D721Med (cell line): ENCODE measurements at places on chromosomes 6 and 20.

DNA sequence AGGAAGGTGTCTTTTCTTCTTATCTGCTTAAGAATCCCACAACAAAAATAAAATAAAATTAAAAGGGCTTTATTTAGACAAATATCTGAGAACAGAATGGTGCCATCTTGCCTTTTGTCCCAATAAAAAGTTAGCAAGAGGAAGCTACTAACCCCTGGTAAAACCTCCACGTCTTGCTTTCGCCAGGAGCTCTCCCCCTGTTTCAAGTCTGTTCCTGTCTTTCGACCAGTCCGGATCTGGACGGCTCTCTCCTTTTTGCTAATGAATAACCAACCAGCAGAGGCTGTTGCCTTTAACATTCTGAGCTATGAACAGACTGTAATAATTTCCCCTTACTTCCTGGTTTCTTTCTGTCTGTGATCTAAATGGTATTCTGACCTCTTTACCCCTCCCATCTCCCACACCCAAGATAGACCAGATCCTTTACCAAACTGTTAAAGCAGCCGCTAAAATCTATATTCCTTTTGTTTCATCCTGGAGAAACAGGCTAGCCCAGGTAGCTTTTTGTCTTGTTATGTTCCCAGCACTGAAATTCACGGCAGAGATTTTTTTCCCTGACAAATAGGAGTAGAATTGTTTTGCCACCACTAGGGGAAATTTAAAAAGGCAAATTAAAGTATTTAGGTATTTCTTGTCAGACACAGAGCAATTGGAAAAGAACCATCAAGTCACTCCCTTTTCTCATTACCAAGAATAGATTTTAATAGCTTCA, at the start of gene FRK:
TSS of gene FRK (minus strand) at position 320 of the 712 bp plus-strand sequence. CDS start 580 bp downstream, outside the sequence.
- DNase-seq = no peak

- no peak for DNase-seq
Observed at GRCh38 chr6:107032051-107032450, 4.1 kb downstream of the MTRES1 start.

DNA sequence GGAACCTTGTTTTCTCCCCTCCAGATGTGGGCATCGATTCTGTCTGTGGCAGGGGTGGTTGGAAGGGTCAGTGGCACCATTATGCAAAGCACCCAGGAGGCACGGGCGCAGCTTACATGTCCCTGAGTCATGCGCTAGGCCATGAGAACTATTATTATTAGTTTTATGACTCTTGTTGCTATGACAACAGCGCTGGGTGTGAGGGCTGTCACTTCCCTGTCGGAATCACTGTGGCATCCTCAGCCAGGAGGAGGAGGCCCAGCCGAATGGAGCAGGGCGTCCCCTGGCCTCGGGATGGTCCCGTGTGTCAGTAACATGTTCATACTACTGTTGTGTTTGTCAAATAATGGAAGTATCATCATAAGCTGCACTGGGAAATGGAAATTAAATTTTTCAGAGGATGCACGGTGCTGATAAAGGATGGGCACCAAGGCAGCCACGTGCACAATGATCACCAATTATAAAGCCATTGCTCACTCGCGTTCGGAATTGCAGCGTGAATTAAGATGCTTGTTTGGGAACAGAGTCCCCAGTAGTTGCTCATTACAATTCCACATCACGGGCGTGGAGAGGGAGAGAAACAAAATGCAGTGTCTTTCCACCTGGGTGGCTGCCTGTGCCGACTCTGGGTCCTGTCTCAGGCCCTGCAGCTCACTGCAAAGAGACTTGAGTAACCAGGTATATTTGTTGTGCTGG, 247.9 kb downstream of the CDH4 start:
- no peak for DNase-seq

DNA sequence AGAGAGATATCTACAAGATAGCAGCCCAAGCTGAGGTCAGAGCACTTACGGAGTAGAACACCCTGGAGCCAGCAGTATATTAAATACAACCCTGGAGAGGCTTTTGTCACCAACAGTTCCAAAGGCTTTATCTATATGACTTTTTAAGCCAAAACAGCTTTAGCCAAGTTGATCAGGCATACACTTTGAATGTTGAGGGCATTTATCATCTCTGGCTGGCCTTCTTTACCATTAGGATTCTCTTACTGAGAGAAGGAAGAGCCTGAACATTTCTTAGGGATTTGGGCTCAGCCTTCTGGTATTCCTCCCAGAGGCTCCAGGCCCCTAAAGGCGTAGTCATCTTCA, 161.3 kb upstream of the RIMS1 start:
- no peak for DNase-seq

DNA sequence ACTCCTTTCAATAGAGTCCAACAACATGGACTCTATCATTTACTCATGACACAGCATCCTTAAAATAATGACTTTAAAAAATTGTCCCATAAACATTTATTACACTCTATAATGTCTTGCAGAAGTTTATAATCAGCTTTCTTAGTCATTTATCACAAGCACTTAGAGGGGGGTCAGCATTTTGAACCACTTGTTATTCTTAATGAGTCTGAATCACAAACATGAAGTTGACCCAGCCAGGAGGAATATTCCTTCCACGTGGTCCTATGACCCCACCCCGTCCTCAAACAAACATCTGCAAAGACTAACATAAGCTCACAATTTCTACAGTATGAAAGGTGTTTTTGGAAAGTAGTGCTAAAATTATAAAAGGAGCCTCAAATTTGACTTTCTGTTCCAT, 91.1 kb downstream of the MTFR2 start:
- DNase-seq = no peak

DNA sequence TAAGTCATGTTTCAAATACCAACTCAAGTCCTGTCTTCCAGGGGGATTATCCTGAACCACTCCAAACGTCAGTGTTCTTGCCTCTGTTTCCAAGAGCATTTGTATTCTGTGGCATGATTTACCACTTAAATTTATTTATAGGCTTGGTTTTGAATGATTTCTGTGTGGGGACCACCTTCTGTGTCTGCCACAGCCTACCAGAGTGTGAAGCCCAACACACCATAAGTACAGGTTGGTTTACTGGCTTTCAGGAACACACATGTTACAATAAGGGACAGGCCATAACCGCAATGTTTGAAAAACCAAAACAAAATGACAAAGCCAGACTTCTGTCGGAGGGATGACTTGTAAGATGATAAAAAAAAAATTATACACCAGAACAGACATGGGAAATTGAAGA, 56.5 kb upstream of the MAP3K7 start:
- no peak for DNase-seq

DNA sequence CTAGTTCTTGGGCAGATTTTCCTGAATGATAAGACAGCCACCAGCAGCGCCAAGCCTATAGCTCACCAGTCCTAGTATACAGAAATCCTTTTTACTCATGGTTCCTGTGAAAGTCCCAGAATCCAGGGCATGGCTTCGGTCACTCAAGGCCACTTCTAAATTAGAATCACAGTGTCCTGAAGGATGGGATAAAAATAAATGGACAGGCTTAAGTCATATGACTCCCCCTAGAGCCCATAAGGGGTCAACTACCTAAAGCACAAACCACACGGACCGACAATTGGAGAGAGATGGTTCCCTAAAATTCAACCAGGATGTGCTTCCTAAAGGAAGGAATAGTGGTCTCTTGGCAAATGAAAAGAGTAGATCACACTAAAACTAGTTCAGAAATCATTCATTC, 404.1 kb upstream of the PLCB4 start:
- no peak for DNase-seq

- DNase-seq = no peak
Observed at GRCh38 chr6:169970306-169970988, 219.0 kb downstream of the ERMARD start.

- no peak for DNase-seq
Observed at GRCh38 chr20:43821795-43822194, 92.9 kb upstream of the TOX2 start.

- no peak for DNase-seq
Observed at GRCh38 chr6:152750694-152751093, at the start of gene VIP. Gene VIP, plus strand, starts transcription at chr6:152750797. Its CDS starts 1,381 bp downstream, at chr6:152752178.

- DNase-seq = no peak
Observed at GRCh38 chr20:478949-479429, 16.7 kb upstream of the TBC1D20 start.

DNA sequence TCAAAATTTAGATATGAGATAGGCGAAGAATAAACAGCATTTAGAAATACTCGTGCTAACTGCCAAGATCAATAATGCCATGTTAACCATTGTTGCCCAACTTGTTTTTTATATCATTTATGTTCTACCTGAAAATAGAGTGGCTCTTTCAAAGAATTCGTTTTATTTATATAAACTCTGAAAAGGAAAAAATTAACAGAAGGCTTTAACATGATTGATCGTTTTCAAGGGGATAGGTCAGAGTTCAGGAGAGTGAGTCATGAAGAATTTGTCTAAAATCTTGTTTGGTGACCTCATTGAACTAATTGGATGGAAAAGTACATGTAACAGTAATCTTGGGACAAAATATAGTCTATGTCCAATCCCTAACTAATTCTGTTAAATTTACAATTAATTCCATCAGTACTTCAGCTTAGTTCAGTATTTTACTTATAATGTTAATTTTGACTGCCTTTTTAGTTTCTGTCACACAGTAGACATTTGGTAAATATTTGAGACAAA, 11.1 kb upstream of the ELOVL2 start:
- DNase-seq = no peak

DNA sequence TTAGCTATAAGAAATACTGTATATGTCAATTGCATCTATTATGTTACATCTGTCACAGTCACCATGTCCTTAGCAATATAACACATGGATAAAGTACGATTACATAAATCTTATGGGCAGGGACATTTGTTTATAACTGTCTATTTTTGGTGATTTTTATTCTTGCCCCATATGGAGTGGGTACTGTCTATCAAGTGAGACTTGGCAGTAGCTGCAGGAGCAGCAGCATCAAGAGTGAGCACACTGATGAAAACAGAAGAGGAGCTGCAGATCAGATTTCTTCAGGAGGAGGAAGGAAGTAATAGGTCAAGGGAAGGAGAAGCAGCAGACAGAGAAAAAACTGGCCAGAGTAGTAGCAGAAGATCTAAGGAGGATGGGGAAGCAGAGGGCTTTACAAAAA, 516.7 kb downstream of the C6orf118 start:
- no peak for DNase-seq

DNA sequence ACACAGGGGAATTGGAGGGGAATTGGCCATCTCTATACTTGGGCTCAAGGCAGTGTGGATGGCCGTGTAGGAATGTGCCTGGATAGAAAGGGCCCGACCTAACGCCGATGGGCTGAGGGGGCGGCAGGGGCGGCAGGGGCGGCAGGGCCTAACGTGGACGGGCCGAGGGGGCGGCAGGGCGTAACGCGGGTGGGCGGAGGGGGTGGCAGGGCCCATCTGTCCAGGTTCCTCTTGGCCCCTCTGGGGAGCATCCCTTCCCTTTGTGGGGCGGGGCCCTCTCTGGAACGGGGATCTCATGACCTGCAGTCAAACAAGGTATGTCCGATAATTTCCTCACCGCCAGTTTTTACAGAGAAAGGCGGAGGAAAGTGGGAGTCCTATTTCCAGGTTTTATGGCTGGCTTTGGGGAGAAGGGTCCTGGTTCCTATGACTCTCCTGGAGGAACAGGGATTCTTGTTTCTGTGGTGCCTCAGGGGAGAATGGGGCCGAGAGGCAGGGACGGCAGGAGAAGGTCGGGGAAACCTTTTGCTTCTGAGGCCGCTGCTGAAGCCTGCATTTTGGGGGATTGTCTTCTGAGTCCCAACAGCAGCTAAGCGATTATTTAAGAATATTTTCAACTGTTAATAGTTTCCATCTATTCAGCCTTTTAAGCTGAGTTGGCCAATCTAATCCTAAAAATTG, 100.8 kb upstream of the FRMD1 start:
- DNase-seq = no peak

DNA sequence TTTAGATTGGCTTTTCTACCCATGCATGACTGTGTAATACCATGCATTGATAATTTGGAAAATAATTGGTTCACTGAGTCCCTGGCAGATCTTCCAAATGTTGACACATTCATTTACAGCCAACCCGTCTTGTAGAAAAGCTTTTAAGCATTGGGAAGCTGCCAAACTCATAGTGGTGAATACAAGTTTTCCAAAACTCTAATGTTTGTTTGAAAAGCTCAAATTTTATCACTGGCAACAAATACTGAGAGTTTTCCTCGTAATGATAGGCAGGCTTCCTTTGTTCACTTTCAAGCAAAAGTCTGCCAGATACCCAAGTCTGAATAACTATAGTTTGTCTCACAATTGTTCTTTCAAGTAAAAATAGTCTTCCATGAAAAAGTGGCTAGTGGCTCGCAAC, 143.0 kb downstream of the FIG4 start:
- DNase-seq = no peak

DNA sequence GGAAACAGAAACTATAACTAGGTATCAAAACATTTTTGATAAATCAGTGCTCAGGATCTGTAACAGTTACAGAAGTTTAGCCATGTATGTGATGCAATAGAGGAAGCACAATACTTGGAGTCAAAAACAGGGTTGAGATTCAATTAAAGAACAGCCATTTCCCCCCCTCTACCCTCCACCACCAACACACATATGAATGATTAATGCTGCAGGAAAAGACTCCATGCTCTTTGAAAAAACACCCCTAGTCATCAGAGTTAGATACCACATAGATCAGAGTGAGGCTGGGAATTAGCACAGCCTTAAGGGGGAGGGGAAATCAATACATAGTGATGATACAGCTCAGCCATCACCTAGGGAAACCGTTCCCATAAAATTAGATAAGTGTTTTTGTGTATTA, 108.9 kb upstream of the EMILIN3 start:
- no peak for DNase-seq

- DNase-seq = no peak
Observed at GRCh38 chr6:169990095-169991030, 238.9 kb downstream of the ERMARD start.

DNA sequence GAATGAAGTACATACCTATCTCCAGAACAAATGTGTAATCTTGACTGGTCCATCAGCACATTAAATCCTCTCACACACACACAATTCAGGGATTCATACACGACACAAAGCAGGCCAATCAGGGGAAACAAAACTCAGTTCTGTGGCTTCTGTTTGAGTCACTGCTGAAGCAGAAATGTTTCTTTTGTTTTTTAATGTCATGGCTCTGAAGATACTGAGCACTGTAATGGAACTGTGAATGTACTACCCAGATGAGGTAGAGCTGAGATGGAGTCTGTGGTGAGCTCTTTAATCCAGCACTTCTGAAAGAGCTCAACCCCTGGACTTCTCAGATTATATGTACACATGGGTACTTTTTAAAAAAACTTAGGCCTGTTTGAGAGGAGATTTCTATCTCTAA, 116.4 kb downstream of the THEMIS start:
- DNase-seq = no peak

GRCh38 chr20:58306421-58307261, 2.9 kb upstream of the RAB22A start:
- no peak for DNase-seq

DNA sequence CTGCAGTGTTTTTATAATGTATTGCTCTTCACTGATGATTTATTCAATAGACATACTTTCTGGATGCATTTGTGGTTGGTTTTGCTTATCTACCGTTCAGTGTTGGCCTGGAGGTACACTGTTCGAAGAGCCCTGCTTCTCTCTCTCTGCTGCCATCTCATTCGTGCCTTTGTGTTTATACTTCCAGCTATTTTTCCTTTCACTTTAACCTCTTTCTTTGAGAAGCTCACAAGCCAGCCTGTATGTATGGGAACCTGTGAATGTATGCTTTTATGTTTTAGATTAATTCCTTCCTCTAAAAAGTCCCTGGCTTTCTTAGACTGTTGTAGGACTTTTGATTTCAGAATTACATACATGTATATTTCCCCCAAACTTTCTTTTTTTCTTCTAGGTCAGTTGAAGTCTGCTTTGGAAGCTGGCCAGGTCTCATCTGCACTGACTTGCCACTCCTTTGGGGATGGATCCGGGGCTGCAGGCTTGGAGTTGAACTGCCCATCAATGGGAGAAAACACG, 83.0 kb downstream of the SCAND1 start:
- no peak for DNase-seq

- DNase-seq = no peak
Observed at GRCh38 chr6:13071550-13072345, 256.6 kb downstream of the TBC1D7 start.
